ENCODE measurements at places on chromosomes 16 and 17.

- DNase-seq, result no peak
These were observed 5.7 kb upstream of the KCNJ12 start for GRCh38 chr17:21370430-21370829.

GRCh38 chr16:13351181-13351580 is 449.8 kb downstream of the SHISA9 start:
- no peak for DNase-seq

DNA sequence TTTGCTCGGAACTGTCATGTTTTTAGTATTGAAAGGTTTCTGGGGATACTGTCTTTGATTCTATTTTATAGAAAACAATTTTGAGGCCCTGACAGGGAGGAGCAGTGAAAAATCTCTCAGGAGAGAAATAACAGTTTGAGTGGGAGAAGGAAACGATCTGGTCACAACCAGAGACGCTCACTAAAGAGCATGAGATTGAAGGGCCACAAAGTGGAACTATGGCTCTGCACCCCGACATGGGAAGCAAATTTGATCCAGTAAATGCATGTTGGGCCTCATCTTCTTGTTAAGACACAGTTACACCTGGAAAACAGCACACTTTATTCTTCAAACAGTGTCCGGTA is 492 bp downstream of the ERAL1 start:
- DNase-seq, result no peak

DNA sequence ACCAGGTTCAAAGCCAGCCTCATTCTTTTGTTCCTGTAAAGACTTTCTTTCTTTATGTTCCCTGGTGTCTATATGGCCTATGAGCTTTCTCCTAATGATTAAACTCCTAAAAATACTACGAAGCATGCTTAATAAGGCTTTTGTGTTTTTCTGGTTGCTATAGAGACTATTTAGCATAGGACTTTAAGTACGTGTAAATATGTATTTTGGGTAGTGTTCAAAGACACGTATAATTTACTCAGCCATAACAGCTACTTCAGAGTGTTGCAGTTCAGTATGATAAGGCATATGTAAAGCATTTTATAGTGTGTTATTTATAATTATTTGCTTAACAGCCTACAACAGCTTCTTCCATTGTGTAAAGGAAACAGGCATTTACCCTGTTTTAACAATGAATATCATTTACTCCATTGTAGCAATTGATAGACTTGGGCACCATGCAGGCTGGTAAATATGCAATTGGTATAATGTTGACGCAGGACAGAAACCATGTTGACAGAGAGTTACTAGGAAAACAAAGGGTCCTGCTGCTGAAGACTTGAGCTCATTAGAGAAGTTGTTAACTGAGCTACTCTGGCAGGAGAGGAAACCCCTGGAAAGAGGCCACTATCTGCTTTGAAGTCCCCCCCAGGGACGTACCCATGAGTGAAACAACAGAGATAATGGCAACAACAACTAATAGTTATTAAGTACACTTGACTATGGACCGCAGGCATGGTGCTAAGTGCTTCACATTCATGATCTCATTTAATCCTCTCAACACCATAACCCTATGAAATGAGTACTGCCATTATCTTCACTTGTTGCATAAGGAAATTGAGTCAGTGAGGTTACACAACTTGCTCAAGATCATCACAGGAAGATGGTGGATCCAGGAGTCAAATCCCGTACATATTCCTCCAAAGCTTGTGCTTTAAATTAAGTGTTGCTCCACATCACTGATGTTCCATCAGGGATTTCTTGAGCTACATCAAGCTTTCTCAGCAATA is 342.2 kb upstream of the DYNLRB2 start:
- DNase-seq, result no peak

DNA sequence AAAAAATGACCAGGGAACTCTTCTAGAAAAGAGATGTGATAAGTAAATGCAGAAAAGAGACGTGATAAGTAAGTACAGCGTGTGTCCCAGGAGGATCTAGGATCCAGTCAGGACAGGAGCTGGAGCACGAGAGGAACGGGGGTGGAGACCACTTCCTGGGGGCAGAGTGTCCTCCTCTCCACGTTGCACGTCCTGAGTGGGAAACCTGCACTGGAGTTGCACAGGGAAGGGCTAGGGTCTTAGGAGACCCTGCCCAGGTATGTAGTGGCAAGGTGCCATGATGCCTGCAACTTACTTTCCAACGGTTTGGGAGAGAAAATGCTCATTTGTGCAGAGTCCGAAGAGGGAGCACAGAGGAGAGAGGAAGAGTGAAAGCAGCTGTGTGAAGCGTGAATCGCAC is 55.8 kb downstream of the RNF213 start:
- no peak for DNase-seq

DNA sequence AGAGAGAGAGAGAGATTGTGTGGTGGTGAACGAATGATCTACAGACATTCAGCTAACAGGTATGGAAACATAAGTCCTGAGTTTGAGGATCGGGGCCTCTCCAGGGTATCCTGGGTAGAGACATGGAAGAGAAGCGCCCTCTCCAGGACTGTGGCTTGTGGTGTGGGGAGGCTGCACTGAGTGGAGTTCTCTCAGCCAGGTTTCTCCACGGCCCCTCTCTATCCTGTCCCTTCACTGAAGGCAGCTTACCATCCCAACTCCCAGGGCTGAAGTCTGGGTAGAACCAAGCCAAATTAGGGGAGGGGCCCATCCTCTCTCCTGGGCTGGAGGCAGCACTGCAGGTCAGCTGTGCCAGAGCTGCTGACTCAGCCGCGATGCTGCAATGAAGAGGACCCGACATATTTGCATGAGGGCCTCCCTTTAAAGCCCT is 6.2 kb downstream of the C1QL1 start:
- no peak for DNase-seq

DNA sequence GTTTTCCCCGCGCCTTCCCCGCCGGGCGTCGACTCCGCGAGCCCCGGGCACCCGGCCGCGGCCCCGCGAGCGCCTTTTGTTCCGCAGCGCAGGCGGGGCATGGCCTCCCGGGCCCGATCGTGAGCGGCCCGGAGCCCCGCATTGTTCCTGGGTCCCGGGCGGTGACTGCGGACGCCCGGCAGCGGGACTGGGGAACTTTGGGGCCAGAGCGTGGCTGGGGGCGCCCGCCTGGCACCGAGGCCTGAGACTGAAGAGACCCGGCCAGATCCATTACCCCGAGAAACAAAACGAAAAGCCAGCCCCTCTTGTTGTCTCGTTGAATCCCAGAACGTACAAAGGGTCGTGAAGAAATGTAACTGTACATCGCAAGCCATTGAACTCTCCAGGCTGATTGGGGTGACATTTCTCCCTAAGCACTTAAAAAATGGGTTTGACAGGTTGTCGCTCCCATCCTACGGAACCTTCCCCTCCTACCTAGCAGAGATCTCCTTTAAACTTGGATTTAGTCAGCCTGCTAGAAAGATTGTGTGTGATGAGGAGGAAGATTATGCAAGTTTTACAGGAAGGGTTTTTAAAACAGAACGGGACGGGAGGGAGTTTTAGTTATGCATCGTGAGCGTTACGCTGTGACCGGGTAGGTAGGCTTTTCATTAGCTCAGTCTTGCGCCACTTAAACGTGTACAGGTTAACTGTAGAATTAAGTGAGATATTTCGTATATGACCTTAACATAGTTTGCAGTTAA is 825 bp downstream of the METTL9 start:
- DNase-seq, result no peak

DNA sequence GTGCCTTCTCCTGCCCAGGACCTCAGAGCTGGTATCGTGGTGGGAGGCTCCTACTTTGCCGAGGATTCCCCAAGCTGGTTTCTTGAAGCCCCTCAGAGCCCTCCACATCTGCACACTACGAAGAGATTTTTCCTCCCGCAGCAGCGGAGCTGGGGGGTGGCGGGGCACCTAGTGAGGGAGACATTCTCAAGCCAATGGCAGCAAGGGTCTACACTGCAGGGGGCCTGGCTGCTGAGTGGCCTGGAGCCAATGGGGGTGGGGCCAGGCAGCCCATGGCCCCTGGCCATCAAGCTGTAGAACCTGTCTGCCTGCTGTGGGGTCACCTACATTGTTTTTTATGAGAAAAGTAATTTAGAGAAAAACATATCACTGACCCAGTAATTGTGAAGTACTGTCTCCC is 5.0 kb downstream of the SLC26A11 start:
- DNase-seq, result no peak

- no peak for DNase-seq
These were observed 21.8 kb downstream of the ITGB3 start for GRCh38 chr17:47275245-47275984.

DNA sequence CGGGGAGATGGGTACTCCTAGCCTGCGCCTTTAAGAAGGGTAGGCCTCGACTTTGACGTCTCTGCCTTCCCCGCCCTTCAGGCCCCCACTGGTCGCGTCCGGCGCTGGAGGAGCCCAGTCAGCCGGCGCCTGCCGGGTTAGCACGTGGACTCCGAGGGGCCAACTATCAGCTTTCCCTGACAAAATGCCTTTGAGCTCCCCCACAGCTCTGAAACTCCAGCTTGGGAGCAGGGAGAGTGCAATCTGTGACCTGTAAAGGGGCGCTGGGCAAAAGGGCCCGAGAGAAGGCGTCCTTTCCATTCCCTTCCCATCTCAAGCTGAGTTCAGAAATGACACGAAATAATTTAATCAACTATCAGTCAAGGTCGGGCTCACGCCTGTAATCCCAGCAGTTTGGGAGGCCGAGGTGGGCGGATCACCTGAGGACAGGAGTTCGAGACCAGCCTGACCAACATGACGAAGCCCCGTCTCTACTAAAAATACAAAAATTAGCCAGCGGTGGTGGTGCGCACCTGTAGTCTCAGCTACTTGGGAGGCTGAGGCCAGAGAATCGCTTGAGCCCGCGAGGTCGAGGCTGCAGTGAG is 2.3 kb upstream of the SLC25A39 start:
- peak; percentile 92 for DNase-seq

Data from activated T-helper 1 cell treated with Interleukin-2 at 50 U/mL for 16 hours (primary cell).